ENCODE measurements at places on chromosomes 1 and 21. TPM values are rescaled to one million over a fixed set of nuclear protein-coding genes. Genes with fewer than 3 reads are reported as not detected.

Gene HOOK1
- not detected for total RNA-seq

Gene ITGB2
- not detected for total RNA-seq

Gene PROX1
- total RNA-seq: 4.6 TPM

Gene LEMD1
- total RNA-seq: not detected

Gene GOLT1A
- total RNA-seq: not detected

Gene USP1
- 29.4 TPM for total RNA-seq

Gene C1QC
- not detected for total RNA-seq

Gene UMODL1
- not detected for total RNA-seq

Gene LCK
- not detected for total RNA-seq

Gene CYP4A11
- not detected for total RNA-seq

Gene PDXK
- 51.5 TPM for total RNA-seq

Gene CD5L
- not detected for total RNA-seq

Gene FCER1A
- not detected for total RNA-seq

Gene C21orf58
- total RNA-seq: 6.6 TPM

Gene SGIP1
- total RNA-seq: 9.4 TPM

Gene CFAP45
- 0.89 TPM for total RNA-seq

Gene CFH
- 3.2 TPM for total RNA-seq

Gene CASQ2
- not detected for total RNA-seq

Gene ABCG1
- total RNA-seq: 13.3 TPM

Gene OR2T6
- total RNA-seq: not detected

Gene CAMK1G
- total RNA-seq: not detected

Gene KCNJ6
- total RNA-seq: not detected

Gene TPTE
- total RNA-seq: not detected

Gene SLAMF8
- total RNA-seq: not detected

Gene SPRR2E
- total RNA-seq: not detected

Gene UQCRHL
- 1.5 TPM for total RNA-seq

Gene RNF186
- not detected for total RNA-seq

Gene TCHHL1
- not detected for total RNA-seq

Measured in mammary microvascular endothelial cell (primary cell).